ENCODE measurements at places on chromosomes 1 and 21.

DNA sequence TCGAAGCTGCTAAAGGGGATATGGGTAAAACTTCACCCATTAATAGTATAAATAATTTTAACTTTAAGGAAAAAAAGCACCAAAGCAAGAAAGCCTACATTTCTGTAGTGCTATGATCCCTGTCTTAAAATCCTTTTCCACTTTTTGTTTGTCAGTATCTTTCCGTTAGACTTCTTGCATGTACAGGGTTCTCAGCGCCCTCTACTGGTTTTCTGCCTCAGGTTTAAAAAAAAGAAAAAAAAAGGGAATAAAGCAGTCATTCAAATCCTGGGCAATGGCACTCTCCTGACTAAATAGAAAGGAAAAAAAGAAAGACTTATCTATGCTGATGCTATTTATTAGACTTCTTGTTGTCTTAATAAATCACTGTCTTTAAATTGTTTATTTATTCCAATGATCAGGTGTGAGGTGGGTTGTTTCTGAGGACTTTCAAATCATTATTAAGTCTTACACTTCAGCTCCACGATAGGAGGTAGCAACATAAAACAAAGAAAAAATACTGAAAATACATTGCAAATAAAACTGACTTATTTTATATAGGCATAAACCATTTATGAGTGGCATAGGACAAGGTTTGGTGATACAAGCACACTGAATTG is 475.4 kb upstream of the NR5A2 start:
- DNase-seq = peak; percentile 56

- DNase-seq = no peak
Observed at GRCh38 chr1:232861107-232861506, 55.9 kb downstream of the MAP10 start.

GRCh38 chr1:233389169-233389568 is 61.6 kb downstream of the MAP3K21 start:
- no peak for DNase-seq

DNA sequence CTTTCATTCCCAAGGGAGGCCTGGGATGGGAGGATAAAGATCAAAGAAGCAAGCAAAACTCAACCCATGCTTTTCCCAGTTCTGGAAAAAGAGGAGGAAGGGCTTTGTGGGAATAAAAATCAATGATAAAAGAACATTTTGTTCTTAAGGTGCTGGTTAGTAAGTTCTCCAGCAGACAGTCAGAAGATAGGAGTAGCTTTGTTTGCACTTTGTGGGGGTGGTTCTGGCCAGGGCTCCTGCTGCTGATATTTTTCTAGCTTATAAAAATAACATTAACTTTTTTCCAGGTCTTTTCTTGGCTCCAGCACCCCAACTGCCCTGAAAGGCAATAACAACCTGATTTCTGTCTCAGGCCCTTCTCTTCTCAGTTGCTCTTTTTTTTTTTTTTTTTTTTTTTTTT is 220.0 kb downstream of the FGGY start:
- peak; percentile 79 for DNase-seq

DNA sequence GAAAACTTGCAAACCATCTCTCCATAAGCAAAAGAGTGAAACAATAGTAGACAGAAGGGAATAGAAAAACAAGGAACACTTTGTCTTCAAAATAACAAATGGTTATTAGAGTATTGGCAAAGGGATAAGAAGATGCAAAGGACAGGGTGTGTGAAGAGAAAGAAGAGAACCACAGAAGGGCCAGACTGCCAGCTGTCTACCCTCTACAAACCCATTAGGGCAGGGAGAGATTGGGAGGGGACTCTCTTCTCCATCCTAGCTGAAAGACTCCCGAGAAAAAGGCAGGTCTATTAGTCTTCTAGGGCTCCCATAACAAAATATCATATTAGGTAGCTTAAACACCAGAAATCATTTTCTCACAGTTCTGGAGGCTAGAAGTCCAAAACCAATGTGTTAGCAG is 292.8 kb downstream of the PTBP2 start:
- no peak for DNase-seq

DNA sequence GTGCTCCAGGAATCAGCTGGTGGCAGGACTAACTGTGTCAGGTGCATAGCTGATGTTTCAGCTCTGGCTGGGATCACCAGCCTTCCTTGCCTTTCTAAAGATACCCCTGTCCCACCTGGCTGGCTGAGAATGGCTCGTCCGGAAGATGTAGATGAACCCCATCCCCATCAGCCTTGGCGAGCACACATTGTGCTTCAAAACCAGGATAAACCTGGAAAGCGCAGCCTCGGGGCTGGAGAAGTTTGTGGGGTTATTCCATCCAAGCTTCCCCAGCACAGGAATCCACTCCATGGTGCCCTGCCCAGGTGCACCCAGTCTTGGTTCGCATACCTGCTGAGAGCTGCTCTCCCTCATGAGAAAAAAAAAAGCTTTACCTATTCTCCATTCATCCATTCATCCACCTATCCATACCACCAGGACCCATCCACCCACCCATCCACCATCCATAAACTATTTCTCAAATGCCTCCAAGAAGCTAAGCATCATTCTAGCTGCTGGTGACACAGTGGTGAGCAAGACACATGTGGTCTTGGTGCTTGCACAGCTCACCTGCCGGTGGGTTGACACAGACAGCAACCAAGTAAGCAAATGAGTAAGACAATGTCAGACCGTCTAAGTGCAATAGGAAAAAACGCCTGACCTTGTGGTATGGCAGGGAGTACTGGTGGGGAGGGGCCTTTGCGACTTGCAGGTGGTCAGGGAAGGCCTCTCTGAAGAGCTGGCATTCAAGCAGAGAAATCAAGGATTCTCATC is 94.0 kb downstream of the DMRTB1 start:
- DNase-seq = no peak

GRCh38 chr1:31376375-31377134 is 3.7 kb upstream of the FABP3 start:
- no peak for DNase-seq

DNA sequence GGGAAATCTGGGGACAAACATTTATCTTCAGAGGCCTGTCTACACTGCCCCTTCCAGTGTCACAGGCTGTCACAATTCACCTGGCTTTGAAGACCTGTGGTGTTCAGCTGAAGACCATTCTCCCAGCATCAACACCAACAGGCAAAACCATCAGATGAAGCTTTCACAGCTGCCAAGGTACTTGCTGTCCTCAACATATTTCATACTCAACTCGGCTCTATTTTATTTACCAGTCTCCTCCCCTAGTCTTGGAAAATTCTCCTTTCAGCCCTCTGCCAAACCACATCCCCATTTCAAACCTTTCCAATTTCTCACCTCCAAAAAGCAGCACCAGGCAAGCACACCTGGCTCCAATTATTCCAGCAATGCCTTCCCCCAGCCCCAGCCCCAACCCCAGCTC is 108.8 kb downstream of the TGFBR3 start:
- no peak for DNase-seq

- DNase-seq = no peak
Observed at GRCh38 chr1:24745711-24746413, 615 bp downstream of the CLIC4 start.

DNA sequence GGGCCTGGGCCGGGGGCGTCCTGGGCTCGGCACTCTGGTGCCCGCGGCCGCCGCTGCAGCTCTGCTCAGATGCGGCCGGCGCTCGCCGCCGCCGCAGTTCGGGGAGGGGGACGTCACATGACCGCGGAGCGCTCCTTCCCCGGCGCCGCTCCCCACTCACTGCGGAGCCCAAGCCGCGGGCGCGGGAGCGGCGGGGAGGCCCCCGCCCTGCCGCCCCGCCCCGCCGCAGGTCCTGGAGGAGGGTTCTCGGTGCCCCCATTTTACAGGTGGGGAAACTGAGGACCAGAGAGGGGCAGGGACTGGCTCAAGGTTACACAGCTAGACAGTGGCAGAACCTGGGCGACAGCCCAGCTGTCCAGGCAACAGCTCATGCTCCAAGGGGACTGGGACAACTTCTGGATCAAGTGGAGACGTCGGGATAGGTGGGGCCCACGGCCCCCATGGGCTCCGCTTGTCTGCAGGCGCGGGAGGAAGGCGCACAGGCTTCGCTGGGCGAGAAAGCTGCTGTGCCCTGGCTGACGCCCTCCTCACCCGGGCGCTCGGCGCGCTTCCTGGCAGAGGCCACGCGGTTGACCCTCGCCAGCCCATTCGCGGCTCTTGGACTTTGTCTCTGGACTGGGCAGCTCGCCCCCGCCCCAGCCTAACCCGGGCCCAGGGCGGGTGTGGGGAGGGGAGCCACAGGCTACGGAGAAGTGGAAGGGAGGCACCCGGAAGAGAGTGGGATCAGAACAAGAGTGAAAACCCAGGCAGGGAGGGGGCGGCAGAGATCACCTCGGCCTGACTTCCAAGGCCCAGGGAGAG is at the start of gene RAP1GAP:
Gene RAP1GAP, minus strand, starts transcription at position 100 of the 801 bp plus-strand sequence. CDS start 49,325 bp downstream, outside the sequence.
- DNase-seq = no peak

DNA sequence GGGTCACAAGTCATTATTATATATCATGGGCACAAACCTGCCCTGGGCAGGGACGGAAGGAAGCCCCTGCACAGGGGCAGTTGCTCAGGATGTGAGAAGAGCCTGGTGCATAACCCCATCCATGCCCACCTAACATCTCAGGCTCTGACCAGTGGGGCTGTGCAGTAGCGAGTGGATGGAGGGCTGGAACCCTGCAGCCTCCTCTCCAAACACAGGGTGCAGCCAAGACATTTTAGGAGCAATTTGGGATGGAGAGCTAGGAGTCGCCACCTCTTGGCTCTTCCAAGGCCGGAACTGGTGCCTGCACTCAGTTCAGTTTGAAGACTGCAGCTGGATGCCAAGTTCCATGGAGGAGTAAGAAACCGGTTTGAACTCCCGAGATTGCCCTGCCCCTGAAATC is 2.8 kb downstream of the MX1 start:
- DNase-seq = no peak

DNA sequence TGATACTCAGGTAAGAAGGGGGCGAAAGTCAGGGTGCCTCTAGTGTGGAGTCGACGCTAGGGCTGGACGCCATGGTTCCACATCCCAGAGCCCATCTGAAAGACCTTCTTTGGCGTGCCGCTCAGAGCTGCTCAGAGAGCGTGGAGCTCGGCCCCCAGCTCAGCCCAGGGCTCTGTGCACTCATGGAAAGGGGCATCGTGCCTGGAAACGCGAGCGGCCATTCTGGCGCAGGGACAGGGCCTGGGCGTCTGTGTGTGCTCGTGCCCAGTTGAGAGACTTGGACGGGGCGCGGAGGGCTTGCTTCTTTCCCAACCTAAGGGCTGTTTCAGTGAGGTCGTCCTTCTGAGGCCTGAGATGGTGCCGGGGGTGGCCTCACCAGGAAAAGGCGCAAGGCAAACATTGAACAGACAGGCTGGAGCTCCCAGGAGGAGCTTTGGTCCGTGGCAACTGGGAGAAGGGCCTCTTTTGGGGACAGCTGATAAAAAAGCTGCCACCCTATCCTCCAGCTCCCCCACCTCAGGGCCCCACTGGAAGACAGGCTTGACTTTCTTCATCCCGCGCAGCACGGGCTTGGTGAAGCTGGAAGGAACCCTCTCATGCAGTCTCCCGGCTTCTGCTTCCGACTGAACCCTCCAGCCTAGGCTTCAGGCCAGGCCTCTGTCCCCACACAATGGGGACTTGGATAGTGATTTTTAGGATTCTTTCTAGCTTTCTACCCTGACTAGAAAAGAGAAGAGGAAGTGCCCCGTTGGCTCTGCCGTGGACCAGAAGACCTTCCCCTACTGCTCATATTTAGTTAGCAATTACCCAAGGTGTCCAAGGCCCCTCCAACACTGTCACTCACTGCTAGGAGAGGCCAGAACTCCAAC is 77.1 kb downstream of the CD58 start:
- no peak for DNase-seq

DNA sequence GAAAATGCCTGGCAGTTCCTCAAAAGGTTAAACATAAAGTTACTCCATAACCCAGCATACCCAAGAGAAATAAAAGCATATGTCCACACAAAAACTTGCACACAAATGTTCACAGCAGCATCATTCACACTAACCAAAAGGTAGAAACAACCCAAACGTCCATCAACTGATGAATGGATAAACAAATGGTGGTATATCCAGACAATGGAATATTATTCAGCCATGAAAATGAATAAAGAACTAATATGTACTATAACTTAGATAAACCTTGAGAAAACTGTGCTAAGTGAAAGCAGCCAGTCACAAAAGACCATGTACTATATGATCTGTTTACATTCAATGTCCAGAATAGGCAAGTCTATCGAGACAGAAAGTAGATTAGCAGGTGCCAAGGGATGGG is 60.4 kb downstream of the CAMK2N1 start:
- DNase-seq = no peak

GRCh38 chr1:234720709-234721441 is 110.9 kb upstream of the IRF2BP2 start:
- DNase-seq = no peak

- no peak for DNase-seq
Observed at GRCh38 chr1:92094090-92094489, 13.9 kb downstream of the BTBD8 start.

- DNase-seq = no peak
Observed at GRCh38 chr1:225711236-225711937, 58.5 kb upstream of the ENAH start.

- no peak for DNase-seq
Observed at GRCh38 chr1:53620061-53620855, 118.7 kb downstream of the GLIS1 start.

- DNase-seq = no peak
Observed at GRCh38 chr1:205353612-205354011, 3.1 kb downstream of the KLHDC8A start.

DNA sequence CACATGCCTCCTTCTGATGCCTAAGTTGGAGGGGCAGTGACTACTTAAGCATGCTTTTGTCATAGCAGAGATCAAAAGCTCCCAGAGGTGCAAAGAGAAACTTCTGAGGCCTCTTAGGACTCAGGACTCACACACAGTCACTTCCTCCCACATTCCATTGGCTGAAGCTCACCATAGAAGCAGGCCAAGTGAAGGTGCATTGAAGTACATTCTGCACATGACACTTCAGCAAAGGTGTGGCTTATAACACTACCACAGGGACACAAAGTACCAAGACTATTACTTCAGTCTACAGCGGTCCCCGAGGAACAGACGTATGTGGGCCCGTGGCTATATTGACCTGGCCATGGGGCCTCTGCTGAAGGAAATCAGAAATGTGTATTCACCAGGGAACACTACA is 2.5 kb upstream of the POGK start:
- DNase-seq = no peak

GRCh38 chr21:45318556-45319404 is 31.1 kb upstream of the POFUT2 start:
- peak; percentile 71 for DNase-seq

DNA sequence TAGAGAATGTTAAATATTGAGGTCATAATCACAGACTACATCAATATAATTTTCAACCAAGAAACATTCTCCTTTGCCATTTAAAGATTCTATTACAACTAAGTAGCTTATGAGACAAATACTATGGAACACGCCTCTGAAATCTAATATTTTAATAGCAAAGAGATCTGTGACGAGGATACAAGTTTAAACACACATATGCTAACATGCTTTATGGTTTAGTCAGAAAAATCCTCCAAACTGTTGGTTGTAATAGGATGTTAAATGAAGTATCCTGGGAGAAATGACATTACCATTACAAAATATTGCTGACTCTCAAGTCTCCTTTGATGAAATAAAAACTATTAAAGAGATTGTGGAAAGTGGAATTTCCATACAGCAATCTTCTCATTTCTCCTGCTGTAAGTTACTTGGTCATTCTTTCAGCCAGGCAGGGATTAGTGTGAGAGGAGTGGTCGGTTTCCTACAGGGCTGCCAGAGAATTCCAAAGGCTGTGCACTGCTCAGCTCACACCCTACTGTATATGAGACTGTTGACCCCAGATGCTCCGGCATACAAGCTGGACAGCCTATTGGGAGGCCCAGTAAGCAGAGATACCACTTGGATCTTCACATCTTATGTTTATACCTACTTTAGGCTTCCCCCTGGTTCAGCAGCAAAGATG is 26.6 kb downstream of the SCYL3 start:
- no peak for DNase-seq

- no peak for DNase-seq
Observed at GRCh38 chr1:200640373-200640962, 19.9 kb upstream of the KIF14 start.

- no peak for DNase-seq
Observed at GRCh38 chr1:206080026-206080820, 27.2 kb downstream of the RHEX start.

Measured in COLO829 (cell line).